ENCODE measurements at places on chromosomes 13 and 19. TPM values are rescaled to one million over a fixed set of nuclear protein-coding genes. Genes with fewer than 3 reads are reported as not detected.

Gene STOML3
- total RNA-seq: not detected

Gene ZNF626
- total RNA-seq: 9.5 TPM

Gene VSIG10L
- 0.25 TPM for total RNA-seq

Gene CIC
- 17.2 TPM for total RNA-seq

Gene BRSK1
- 6.7 TPM for total RNA-seq

Gene ZNF69
- total RNA-seq: 4.7 TPM

Gene SLC25A41
- not detected for total RNA-seq

Gene CD79A
- total RNA-seq: not detected

Gene TNFSF13B
- 9.0 TPM for total RNA-seq
